ENCODE measurements at places on chromosomes 12 and 14.

GRCh38 chr14:37598747-37599506 is 3.5 kb downstream of the TTC6 start:
- DNase-seq = no peak

GRCh38 chr12:98401427-98401826 is 114.0 kb upstream of the TMPO start:
- peak; percentile 12 for DNase-seq

DNA sequence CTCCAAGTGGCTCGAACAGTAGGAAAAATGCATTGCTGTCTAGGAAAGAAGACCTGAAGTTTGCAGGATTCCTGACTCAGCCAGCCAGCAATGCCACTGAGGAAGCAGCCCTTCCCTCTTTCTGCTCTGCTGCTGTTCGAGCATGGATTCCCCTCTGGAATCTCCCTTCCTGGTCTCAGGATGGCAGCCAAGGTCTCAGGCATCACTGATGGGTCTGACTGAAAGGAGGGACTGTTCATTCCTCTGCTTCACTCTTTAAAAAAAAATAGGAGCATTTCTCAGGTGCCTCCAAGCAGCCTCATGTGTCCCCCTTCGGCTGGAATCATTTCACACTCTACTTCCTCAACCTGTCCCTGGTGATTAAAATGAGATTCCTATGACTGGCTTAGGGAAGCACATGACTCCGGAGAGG is 62.4 kb downstream of the SLC15A4 start:
- DNase-seq = no peak

GRCh38 chr12:9363145-9363544 is 154.9 kb upstream of the PZP start:
- DNase-seq = peak; percentile 82

DNA sequence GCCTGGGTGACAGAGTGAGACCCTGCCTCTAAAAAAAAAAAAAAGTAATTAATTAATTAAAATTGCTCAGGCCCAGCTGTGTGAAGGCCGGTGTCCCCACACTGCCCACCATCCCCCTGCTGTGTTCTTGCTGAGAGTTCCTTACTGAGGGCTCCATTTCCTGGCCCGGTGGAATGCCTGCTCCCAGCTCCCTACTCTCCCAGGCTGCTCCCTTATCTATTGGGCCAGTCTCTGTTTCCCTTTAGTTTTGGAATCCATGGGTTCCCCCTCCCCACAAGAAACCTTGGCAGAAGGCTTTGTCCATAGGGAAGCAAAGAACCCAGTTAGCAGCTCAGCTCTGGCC is 19.0 kb downstream of the MLXIP start:
- DNase-seq = no peak

- no peak for DNase-seq
Observed at GRCh38 chr12:127386723-127387122, 880.2 kb upstream of the TMEM132C start.

Measured in GM12865 (cell line).